ENCODE measurements at places on chromosomes 1 and 21.

- no peak for DNase-seq
Observed at GRCh38 chr21:14825514-14825974, 239.3 kb downstream of the NRIP1 start.

- no peak for DNase-seq
Observed at GRCh38 chr1:212696721-212697331, 2.8 kb downstream of the BATF3 start.

DNA sequence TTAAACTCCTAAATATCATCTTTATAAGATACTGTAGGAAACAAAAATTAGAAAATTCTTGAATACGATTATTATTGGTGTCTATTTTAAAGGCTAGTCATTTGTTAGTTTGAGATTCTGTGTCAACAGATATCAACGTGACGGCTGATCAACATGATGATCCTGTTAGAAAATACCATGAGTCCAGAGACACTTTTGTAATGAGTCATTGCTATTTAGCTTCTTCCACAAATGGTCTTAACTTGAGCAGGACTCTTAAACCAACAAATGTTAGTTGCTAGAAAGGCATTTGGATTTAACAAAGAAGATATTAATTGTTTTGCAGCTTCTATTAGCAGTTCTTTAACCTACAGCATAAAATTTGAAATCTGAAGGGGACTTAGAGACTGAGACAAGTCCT lies 131.2 kb downstream of the TGFB2 start:
- DNase-seq, result no peak

DNA sequence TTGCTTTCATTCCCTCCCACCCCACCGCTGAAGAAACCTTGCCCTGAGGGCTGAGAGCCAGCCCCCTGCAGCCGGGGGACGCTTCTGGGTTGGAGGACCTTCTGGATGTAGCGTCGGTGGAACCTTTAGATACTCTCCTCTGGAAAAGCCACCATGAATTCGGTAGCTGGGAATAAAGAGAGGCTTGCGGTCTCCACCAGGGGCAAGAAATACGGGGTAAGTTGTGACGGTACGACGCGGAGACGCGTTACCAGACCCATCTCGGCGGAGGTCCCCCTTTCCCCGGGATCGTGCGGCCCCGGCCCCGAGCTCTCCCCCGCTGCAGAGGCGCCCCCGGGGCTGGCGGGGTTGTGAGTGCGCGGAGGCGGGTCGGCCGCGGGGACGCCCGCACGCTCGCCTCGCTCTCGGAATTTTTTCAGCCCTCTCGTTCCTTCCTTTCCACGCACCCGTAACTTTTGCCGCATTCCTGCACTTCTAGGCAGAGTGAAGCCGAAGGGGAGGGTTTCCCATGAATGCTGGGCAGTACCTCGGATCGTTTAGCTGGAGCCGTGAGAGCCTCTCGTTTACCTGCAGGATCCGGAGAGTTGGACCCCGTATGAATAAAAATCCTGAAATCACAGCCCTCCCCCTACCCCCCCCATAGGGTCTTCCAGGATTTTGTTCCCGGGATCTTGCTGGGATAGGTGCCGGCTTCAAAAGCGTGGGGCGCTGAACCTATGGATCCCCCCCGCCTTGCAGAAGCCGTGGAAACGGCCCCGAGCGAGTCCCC lies 671 bp downstream of the KIF26B start:
- no peak for DNase-seq

GRCh38 chr1:34987018-34987417 lies 1.9 kb upstream of the TMEM35B start:
- no peak for DNase-seq

GRCh38 chr1:151680826-151681225 lies 35.8 kb downstream of the CELF3 start:
- no peak for DNase-seq

DNA sequence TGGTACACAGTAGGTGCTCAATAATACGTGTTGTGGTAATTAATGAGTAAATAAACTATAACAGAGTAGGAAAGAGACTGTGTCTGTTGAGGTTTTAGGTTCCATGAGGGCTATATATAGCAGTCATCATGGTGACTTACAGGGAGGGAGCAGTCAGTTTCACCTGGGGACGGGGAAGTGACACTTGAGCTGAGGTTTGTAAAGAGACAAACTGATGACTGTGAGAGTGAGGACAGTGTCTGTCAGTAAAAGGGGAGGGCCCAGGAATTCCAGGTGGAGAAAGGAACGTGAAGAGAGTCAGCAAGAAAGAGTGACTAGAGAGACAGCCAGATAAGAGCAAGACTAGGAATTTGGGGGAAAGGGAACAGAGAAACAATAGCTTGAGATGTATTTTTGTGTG lies 30.2 kb downstream of the ABCA4 start:
- no peak for DNase-seq

GRCh38 chr1:28966617-28967016 lies 52.2 kb downstream of the EPB41 start:
- DNase-seq, result no peak

- DNase-seq, result no peak
Observed at GRCh38 chr1:6651909-6652308, 27.2 kb downstream of the THAP3 start.

DNA sequence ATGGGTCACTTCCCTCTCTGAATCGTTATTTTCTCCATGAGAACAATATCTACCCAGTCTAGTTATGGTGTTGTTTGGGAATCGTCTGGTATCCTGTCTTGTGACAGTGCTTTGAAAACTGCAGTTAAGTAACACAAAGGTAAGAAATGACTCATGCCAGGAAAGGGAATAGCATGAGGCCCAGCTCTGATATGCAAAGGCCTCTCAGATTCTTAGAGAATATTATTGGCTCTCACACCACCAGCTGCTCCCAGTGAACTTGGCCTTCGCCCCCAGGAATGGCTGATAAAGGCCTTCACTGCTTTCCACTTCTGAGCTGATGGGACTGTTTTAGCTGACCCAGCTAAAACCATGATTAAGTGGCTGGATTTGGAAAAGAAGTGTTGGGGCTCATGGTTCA lies 27.1 kb downstream of the NEK2 start:
- no peak for DNase-seq

DNA sequence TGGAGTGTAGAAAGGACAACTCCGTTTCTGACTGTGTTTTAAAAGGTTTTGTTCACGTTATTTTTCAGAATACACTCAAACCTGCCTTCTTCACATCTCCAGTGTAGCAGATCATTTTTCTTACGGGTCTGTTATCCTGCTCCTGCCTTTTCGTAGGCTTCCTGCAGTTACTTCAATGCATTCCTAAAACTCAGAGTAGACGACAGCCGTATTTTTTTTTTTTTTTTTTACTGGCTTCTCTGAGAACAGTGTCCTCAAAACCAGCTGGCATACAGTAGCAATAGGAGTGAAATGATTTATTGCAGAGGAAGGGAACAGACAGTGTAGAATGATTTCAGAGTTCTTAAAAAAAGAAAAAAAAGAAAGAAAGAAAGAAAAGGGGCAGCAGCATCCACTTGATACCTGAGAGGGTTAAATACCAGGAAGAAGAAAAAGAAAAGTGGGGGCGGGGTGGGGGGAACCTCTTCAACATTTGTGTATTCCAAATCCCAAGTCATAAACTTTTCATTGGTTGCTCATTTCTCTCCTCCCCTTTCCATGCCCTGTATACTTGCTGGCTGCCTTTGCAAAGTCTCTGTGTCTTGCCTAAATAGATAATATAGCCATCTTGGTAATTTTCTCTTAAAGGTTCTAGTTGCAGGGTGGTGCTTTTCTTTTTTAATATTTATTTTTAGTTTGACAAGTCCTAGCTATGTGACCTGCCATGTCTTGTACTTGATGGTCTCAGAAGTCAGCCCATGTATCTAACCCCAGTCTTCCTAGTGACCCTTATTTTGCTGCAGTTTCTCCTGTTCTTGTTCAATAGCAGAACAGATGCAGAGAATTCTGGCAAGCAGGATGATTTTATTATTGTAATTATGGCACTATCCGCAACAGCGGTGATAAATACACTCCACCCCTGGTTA lies 2.8 kb downstream of the TGFB2 start:
- DNase-seq, result no peak

GRCh38 chr1:3021801-3022401 lies 634 bp downstream of the ACTRT2 start:
- no peak for DNase-seq

DNA sequence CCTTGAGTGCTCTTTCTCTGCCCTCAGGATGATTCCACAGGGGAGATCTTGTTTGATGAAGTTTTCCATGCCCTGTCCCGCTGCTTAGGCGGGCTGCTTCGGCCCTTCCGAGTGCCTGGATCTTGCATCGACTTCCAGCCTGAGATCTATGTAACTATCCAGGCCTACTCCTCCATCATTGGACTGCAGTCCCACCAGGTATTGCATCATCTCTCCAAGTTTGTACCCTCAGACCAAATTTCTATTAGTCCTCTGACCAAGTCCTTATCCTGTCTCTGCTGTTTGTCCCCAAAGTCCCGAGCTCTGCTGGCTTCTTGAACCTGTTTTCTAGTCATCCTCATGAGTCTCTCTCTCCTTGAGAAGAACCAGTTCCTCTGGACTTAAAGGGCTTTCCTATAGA lies 14.7 kb downstream of the SZT2 start:
- DNase-seq, result no peak

GRCh38 chr1:193807208-193807607 lies 620.8 kb upstream of the B3GALT2 start:
- DNase-seq, result no peak

DNA sequence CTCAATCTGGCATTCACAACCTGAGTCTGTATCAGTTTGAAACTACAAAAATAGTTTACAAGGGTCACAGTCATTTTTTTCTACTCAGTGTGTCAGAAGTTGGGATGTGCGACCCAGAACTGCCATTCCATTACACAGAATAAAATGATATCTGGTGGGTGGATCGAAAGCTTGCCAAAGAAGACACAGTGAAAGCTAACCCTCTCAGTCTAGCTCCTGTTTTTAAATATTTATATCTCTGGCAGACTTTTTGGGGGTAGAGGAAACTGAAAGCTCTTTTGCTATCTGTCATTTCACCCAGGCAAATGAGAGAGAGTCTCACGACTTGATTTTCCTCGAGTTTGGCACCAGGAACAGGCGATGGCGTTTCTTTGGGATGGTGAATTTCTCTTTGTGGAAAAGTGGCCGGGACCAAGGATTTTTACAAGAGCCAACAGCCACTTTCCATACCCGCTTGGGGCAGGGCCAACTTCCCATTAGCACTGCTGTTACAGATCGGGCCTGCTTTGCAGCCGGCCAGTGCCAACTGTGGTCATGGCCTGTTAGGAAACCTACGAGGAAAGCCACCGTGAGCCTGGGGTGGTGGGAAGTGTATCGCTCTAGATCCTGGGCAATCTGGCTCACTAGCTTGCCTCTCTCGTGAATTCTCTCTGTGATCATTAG lies 185.5 kb upstream of the NFIA start:
- no peak for DNase-seq

GRCh38 chr1:96533820-96534219 lies 187.8 kb upstream of the PTBP2 start:
- no peak for DNase-seq

GRCh38 chr1:216686860-216687766 lies 36.1 kb downstream of the ESRRG start:
- DNase-seq, result no peak

GRCh38 chr1:224454402-224455055 lies 19.9 kb upstream of the WDR26 start:
- no peak for DNase-seq

GRCh38 chr1:162688521-162688920 lies 56.3 kb downstream of the DDR2 start:
- DNase-seq, result no peak

GRCh38 chr1:41850029-41850428 lies 68.7 kb downstream of the HIVEP3 start:
- no peak for DNase-seq

DNA sequence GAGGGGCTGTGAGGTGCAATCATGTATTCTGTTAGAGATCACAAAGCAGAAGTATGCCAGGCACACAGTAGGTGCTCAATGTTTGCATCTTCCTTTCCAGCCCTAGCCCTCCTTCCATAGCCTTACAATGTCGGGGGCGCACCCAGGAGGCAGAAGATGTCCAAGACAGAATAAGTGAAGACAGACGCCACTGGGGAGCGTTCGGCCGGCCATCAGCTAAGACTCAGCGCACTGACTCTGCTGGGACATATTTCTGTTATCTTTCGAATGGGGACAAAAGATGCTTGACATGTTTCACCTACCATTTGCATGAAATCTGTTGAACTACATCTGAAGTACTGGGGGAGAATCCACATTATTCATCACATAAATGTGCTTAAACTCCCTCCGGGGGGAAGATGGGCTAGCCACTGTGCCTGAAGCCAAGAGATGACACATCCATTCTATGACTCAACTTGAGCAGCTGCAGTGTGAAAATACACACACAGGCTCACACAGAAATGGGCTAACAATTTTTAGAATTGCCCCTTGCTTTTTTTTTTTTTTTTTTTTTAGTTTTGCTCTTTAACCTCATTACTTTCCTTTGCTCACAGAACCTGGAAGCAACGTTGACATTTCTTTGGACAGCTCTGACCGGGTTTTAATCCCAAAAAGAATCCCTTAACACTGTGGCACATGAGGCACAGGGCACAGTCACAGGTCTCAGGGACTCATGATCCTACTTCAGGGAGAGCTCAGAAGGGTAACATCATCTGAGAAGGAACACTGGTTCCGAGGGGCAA lies 7.9 kb downstream of the TIAM1 start:
- DNase-seq, result no peak

DNA sequence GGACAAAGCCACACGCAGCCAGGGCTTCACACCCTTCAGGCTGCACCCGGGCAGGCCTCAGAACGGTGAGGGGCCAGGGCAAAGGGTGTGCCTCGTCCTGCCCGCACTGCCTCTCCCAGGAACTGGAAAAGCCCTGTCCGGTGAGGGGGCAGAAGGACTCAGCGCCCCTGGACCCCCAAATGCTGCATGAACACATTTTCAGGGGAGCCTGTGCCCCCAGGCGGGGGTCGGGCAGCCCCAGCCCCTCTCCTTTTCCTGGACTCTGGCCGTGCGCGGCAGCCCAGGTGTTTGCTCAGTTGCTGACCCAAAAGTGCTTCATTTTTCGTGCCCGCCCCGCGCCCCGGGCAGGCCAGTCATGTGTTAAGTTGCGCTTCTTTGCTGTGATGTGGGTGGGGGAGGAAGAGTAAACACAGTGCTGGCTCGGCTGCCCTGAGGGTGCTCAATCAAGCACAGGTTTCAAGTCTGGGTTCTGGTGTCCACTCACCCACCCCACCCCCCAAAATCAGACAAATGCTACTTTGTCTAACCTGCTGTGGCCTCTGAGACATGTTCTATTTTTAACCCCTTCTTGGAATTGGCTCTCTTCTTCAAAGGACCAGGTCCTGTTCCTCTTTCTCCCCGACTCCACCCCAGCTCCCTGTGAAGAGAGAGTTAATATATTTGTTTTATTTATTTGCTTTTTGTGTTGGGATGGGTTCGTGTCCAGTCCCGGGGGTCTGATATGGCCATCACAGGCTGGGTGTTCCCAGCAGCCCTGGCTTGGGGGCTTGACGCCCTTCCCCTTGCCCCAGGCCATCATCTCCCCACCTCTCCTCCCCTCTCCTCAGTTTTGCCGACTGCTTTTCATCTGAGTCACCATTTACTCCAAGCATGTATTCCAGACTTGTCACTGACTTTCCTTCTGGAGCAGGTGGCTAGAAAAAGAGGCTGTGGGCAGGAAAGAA lies 8.1 kb downstream of the PSRC1 start:
- DNase-seq, result no peak

GRCh38 chr1:29962831-29963247 lies 726.5 kb downstream of the PTPRU start:
- DNase-seq, result no peak

GRCh38 chr1:162706606-162707005 lies 74.3 kb downstream of the DDR2 start:
- no peak for DNase-seq

- DNase-seq, result peak; percentile 40
Observed at GRCh38 chr1:232457595-232457994, 172.3 kb downstream of the SIPA1L2 start.

GRCh38 chr1:168466092-168466713 lies 77.6 kb downstream of the XCL2 start:
- DNase-seq, result no peak

GRCh38 chr1:87560601-87561360 lies 232.1 kb downstream of the LMO4 start:
- DNase-seq, result no peak

All from effector memory CD8-positive, alpha-beta T cell (primary cell).